Uterine smooth muscle cell (primary cell): ENCODE measurements at places on chromosomes 2 and 18. TPM values are rescaled to one million over a fixed set of nuclear protein-coding genes. Genes with fewer than 3 reads are reported as not detected.

The LHCGR gene
- not detected in 2 replicates for total RNA-seq

The RBKS gene
- 0.75 and 1.4 TPM in 2 replicates for total RNA-seq

The SLC16A14 gene
- total RNA-seq, result 2.2 and 3.5 TPM in 2 replicates

The SIGLEC15 gene
- total RNA-seq, result 0.87 and 1.2 TPM in 2 replicates

The SPP2 gene
- total RNA-seq, result not detected in 2 replicates

The TNFAIP6 gene
- total RNA-seq, result 67.4 and 190 TPM in 2 replicates

The UGT1A5 gene
- not detected in 2 replicates for total RNA-seq

The PIEZO2 gene
- total RNA-seq, result 0.12 and 0.44 TPM in 2 replicates

The LYG2 gene
- total RNA-seq, result not detected in 2 replicates

The C2orf68 gene
- 14.1 and 16.2 TPM in 2 replicates for total RNA-seq

The PROC gene
- not detected in 2 replicates for total RNA-seq

The TNP1 gene
- not detected in 2 replicates for total RNA-seq

The MPPE1 gene
- total RNA-seq, result 20.4 and 27.1 TPM in 2 replicates

The ZNF396 gene
- 0.89 and 2.0 TPM in 2 replicates for total RNA-seq

The PDK1 gene
- total RNA-seq, result 25.9 and 26.4 TPM in 2 replicates

The HS6ST1 gene
- total RNA-seq, result 7.9 and 11.9 TPM in 2 replicates

The GKN2 gene
- not detected in 2 replicates for total RNA-seq

The CENPA gene
- total RNA-seq, result 7.7 and 32.9 TPM in 2 replicates

The PDE11A gene
- 0.33 and 0.50 TPM in 2 replicates for total RNA-seq

The KIF5C gene
- total RNA-seq, result 0.66 and 0.87 TPM in 2 replicates

The CAPG gene
- 156 and 193 TPM in 2 replicates for total RNA-seq

The BOK gene
- total RNA-seq, result 10.6 and 13.6 TPM in 2 replicates

The TUBB8B gene
- not detected in 2 replicates for total RNA-seq

The PLEKHH2 gene
- 11.7 and 20.6 TPM in 2 replicates for total RNA-seq

The LYG1 gene
- total RNA-seq, result 0.22 and 0.50 TPM in 2 replicates

The RAB3GAP1 gene
- 93.7 and 114 TPM in 2 replicates for total RNA-seq

The NT5C1B gene
- 0.33 TPM in 1 of 2 replicates, not detected in the other for total RNA-seq

The TRIM43 gene
- total RNA-seq, result not detected in 2 replicates

The UGT1A10 gene
- total RNA-seq, result 0.11 TPM in 1 of 2 replicates, not detected in the other

The COL3A1 gene
- total RNA-seq, result 841 and 1,747 TPM in 2 replicates

The DPP4 gene
- total RNA-seq, result 40.4 and 89.7 TPM in 2 replicates

The CD8B gene
- not detected in 2 replicates for total RNA-seq

The IL1RL1 gene
- 0.12 and 0.77 TPM in 2 replicates for total RNA-seq

The COPS9 gene
- total RNA-seq, result 34.6 and 40.6 TPM in 2 replicates

The FSIP2 gene
- total RNA-seq, result 0.12 and 0.22 TPM in 2 replicates

The IL36A gene
- not detected in 2 replicates for total RNA-seq
